CD4-positive, alpha-beta T cell treated with Interleukin-12 subunit alpha and Interleukin-12 subunit beta, for 1 hour (primary cell): ENCODE measurements at places on chromosomes 1 and 21.

DNA sequence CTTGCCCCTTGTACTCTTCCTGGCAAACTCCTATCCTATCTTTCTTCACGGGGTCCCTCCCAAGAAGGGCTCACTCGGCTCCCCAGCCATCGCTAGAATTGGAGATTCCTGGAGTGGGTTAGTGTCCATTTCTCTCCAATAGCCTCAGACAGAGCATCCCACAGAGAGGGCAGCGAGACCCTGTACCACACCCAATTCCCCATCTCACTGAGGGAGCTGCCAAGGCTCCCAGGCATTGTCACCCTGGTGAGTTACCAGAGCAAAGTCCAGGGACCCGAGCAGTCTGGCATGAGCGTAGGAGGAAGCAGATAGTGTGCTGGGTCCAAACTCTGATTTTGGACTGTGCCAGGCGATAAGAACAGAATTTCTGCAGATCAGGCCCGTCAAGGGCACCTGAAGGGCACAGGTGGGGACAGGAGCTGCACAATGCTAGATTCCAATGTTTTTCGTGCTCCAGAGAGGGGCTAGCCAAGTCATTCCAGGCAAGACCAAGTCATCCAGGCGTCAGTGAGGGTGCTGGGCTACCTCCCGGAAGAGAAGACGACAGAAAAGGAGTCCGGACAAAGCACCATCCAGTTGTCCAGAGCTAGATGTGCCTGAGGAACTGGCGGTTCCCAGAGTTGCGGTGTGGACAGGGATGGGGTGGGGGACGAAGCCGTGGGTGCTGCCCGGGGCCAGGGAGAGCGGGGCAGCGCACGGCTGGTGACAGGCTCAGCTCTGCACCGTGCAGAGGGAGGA lies 15.3 kb downstream of the AKR7A3 start:
- DNase-seq, result no peak

DNA sequence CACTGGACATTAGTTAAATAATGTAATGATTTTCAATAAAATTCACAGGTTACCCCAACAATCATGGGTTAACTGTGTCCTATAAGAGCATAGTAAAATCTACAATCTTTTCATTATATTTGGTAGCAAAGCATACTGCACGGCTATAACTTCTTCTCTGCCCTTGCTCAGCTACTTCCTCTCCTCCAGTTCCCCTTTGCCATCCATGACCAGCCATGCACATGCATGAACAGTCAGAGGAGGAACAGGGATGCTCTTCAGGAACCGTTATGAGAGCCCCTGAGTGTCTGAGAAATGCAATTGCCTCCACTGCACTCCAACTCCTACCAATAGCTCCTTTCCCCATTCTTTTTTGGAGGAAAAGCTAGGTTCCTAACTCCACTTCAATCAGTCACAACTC lies 646.7 kb downstream of the LTN1 start:
- DNase-seq, result no peak

- peak; percentile 50 for DNase-seq
These were observed 34.3 kb upstream of the ECE1 start for GRCh38 chr1:21324368-21325141.

DNA sequence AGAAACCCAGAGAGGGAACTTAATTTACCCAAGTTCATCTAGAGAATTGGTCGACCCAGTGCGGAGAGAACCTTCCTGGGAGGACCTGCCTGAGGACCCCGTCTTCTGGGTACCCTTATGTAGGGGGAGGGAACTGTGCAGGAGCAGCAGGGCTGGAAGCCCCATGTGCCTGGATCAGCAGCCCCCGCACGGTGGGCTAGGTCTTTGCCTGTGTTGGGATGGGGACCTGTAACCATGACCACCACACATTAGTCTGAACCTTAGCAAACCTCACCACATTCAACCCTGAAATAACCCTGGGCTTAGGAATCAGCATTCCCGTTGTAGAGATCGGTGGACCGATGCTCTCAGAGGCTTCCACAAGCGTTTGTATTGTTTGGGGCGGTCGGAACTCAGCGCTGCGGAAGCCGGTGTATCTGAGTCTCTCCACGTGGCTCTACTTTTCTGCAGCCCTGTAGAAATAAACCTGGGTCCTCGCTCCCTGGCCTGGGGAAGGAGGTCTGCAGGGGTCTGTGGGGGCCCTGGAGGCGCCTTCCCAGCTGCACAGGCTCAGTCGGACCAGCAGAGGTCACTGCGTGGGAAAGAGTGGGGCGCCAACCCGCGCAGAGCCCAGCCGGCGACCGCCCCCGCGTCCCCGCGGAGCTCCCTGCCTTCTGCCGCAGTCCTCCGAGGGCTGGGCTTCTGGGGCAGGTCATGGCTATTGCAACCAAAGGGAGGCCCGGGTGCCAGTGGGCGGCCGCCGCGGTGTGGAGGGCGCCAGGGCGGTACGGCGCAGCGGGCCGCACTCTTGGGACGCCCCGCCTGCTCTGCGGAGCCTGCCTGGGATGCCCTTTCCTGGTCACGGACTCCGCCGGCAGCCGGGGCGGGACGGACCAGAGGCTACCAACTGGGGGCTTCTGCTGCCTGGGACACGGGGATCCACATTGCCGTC lies 36.2 kb upstream of the KCNA10 start:
- DNase-seq, result peak; percentile 59

- no peak for DNase-seq
These were observed 73.8 kb downstream of the LYPLAL1 start for GRCh38 chr1:219247441-219247840.

DNA sequence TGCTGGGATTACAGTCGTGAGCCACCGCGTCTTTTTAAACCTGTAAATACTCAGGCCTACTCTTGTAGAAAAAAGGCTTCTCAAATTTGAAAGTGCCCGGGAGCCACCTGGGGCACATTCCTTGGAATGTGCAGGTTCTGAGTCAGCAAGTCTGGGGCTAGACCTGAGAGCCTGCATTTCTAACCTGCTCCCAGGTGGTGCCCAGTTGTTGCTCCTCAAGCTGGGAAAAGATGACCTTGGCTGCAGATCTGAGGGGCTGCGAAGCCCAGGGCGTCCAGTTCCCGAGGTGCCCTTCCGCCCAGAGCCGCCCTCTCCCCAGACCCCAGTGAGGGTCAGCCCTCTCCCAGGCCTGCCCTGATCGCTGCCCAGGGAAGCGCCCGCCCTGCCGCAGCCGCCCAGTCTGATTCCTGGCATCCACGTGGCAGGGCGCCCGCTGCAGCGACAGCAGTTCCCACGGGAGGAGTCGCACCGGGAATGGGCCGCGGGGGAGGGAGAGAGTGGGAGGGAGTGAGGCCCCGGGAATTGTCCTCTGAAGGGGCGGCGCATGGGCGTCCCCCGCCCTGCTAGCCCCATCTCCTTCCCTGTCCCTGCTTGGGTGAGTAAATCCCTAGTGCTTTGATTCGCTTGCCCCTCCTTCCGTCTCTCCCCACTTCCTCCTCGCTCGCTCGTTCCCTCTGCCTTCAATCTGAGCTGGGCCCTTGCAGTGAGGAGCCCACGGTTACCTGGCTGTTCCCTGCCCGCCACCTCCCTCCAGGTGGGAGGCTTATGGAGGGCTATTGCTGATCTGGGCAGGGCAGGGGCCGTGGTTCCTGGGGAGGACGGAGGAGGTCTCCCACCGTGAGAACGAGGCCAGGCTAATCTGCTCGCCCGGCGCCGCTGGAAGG lies 18.8 kb upstream of the TENT5B start:
- DNase-seq, result no peak

- no peak for DNase-seq
These were observed 54.5 kb upstream of the FAM78B start for GRCh38 chr1:166221316-166221715.

- peak; percentile 75 for DNase-seq
These were observed 71.1 kb downstream of the IER5 start for GRCh38 chr1:181159451-181160140.

DNA sequence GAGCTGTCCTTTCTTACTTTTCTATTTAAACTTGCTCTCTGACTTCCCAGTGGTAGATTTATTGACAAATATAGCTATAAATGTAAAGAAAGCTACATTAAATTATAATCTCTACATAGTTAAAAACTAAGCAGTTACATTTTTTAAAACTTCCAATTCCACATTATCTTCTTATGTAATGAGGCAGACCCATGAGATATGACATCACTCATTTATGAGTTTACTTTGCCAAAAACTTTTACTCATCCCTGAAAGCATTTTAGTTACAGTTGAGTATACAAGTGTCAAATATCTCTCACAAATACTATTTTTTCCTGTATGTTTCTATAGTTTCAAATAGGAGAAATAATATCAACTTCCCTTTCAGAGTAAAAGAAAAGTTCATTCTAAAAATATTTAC lies 3.8 kb downstream of the NMNAT2 start:
- no peak for DNase-seq
